Heart right ventricle (tissue), 16 donors: ENCODE measurements at places on chromosomes 4 and X. TPM values are rescaled to one million over a fixed set of nuclear protein-coding genes. Genes with fewer than 3 reads are reported as not detected.

DNA sequence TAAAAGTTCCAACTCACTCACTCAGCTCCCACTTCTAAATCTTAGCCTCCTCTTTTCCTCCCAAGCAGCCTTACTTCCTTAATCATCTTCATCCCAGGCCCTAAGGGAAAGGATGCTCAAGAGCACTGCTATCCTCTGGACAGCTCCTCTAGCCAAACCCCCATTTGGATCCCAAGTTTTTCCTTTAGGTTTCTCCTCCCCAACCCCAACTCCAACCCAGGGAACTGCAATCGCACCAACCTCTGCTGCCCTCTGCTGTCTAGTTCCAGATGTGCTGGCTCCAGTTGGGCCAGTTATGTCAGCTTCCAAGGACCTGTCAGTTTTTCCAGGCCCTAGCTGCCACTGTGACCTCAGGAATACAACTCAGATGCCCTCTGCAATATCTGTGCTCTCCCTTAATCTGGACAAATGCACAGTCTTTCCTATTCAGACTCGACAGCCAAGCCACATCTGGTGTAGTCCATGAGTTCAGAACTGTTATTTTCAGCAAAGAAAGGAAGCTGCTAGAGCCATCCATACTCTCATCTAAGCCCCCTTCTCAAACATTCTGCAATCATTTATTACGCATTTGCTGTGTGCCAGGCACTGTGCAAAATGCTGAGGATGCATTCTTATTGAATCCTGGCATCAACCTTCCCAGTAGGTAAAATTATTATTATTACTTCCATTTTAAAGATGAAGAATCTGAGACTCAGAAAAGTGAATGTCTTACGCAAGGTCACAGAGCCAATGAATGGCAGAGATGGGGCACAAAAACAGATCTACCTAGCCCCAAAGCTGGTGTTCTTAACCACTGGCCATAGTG, 12.3 kb upstream of the XPNPEP2 start:
- DNase-seq = peak; percentile 64

GRCh38 chr4:85478576-85478975, 3.6 kb downstream of the ARHGAP24 start:
- no peak for DNase-seq

Gene ZFP92
- total RNA-seq = 0.59 TPM

Gene KCND1
- total RNA-seq = 0.13 TPM

- no peak for DNase-seq
These were observed 733 bp downstream of the CCNA2 start for GRCh38 chr4:121822796-121823504.

Gene TRPC5OS
- total RNA-seq = not detected

Gene LDB2
- 14.5 TPM for total RNA-seq

- DNase-seq = no peak
These were observed at the start of gene MAGEE2 for GRCh38 chrX:75784680-75785491. MAGEE2 (minus strand) TSS chrX:75785254; CDS start chrX:75785051, 203 bp downstream.

Gene MTMR8
- 0.69 TPM for total RNA-seq

GRCh38 chrX:50115973-50116372, 84.8 kb downstream of the AKAP4 start:
- DNase-seq = no peak
